ENCODE measurements at places on chromosomes 2 and 18.

- DNase-seq, result no peak
Measured at GRCh38 chr2:98299211-98299905, 46.9 kb upstream of the CNGA3 start.

DNA sequence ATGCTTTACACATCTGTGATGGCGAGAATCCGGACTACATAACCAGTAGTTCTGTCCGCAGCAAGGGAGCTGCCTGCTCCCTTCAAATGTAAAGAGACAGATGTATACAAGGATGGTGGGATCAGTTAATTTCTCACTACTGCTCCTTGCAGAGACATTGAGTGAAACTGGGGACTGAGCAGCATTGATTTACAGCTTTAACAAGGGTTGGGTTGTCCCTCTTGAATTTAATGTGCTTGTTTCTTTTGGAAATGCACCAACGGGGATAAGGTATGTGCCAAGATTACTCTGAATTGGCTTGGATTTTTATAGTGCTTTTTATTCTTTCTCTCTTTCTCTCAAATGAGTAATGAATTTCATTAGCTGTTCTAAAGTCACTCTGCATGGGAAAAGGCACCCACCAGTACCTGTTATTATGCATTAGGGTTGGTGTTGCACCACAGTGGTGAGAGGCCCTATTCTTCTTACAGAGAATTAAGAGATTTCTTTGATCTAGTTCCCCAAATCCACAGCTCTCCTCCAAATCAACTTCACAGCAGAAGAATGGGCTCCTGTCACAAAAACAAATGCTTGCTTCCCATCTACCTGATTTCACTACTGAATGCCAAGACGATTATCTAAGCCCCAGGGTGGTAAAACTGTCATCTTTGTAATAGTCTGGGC lies 107.6 kb downstream of the DOCK10 start:
- DNase-seq, result peak; percentile 3

GRCh38 chr18:6505498-6505875 lies 90.8 kb upstream of the L3MBTL4 start:
- DNase-seq, result no peak

DNA sequence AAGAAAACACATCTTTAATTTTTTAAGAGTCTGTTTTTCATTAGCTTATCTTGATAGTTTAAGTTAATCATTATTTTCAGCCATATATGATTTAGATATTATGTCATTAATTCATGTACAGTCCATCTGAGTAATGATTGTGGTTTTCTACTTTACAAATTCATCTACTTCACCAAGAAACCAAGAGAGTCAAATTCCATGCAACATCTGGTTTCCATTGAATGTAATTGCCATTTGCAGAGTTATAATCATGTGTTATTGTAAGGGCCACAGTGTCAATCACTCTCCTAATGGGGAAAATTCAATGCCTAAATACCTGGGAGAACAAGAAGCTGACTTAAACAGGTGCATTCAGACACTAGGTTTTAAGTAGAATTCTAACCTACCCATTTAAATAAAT lies 217.2 kb upstream of the OSR1 start:
- no peak for DNase-seq

DNA sequence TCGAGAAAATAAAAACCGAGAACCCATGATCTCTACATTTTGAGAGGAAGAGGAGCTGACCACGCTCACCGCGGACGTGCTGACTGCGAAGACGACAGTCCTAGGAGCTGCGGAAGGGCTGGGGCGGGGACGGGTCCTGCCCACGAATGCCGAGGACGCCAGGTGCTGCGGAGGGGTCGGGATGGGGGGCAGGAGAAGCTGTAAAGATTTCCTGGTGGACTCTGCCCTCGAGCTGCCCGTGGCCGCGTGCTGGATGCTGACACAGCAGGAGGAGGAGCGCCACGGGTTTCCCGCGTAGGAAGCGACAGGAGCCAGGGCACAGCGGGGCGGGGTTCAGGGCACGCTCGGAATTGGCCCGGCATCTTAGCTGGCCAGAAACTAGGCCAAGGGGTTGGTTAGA lies 22.2 kb downstream of the ZSCAN30 start:
- DNase-seq, result no peak

- no peak for DNase-seq
Measured at GRCh38 chr2:107801498-107801897, 25.2 kb upstream of the RGPD4 start.

DNA sequence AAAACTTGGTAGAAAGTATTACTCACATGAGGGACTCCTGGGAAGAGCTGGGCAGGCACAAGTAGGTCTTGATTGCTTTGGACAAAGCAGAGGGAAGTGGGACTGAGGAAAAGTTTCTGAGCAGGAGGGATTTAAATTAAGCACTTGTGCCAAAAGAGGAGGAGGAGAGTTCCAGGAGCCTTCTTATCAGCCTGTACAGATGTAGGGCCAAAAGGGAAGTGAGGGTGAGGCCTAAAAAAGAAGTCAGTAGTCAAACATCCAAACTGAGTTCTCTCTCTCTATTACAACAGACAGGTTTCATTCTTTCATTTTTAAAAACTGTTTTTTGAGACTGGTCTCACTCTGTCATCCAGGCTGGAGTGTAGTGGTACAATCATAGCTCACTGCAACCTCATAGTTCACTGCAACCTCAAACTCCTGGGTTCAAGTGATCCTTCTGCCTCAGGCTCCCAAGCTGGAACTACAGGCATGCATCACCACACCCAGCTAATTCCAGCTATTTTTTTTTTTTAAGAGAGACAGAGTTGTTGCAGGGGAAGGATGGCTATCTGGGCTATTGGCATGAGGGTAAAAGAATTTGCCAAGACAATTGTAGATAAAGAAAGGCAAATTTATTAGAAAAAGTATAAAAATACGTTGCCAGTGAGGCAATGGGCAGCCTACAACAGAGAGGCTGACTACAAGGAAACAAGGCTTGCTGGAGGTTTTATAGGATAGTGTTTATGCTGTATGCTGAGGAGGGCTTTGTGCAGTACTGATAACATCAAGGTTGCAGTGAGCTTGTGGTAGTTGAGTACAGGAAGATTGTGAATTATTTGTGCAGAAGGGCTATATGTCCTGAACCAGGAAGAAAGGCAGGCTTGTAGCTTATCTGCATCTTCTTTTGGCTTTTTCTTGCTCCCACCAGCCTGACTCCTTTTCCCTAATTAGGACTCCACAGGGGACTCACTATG lies 29.0 kb downstream of the CFAP210 start:
- no peak for DNase-seq

Measured in iPS DF 19.7 (cell line).